Chondrocyte (in vitro differentiated cells): ENCODE measurements at places on chromosomes 4 and X. TPM values are rescaled to one million over a fixed set of nuclear protein-coding genes. Genes with fewer than 3 reads are reported as not detected.
A peak's percentile ranks its signal among the peaks of the same experiment; 100 is the strongest.

- H3K4me3 ChIP-seq = peak overlapping the region; percentile 89
- no peaks in the 10 kb centered on the region for H3K27me3 ChIP-seq
- peak overlapping the region; percentile 99 for H3K27ac ChIP-seq
- H3K36me3 ChIP-seq = peaks cover 7% of the 10 kb centered on the region
Measured at GRCh38 chr4:145099653-145100052, 1.5 kb downstream of the ABCE1 start.

GCNA gene
- total RNA-seq = 3.1 to 4.2 TPM (median 3.2 TPM) in 3 replicates

DNA sequence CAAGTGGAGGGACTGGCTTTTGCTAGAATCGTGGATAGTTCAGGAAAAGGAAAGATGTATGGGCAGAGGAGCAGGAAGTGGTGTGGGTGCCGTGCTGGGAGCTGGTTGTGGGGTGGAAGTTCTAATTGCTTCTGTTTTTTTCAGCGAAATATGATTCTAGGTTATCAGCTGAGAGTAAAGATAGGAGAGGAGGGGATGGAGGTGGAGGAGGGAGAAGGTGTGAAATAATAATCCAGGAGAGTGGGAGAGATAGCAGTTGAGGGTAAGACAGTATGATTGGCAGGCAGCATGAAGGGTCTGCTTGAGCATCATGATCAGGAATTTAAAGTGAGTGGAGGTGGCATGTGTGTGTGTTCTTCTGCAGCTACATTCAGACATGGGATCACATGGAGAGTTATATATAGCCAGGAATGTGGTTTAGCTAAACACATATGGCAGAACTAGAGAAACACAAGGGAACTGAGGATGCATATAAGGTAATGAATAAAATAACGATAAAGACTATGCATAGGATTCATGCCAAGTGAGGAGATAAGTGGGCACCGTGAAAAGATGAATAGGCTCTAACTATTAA lies 133.7 kb downstream of the ANK2 start:
- H3K27ac ChIP-seq = no peak overlapping the region
- H3K36me3 ChIP-seq = no peaks in the 10 kb centered on the region
- DNase-seq = no peak
- H3K4me3 ChIP-seq = no peak overlapping the region
- H3K27me3 ChIP-seq = no peaks in the 10 kb centered on the region

TMPRSS11F gene
- total RNA-seq = not detected in 3 replicates

DNA sequence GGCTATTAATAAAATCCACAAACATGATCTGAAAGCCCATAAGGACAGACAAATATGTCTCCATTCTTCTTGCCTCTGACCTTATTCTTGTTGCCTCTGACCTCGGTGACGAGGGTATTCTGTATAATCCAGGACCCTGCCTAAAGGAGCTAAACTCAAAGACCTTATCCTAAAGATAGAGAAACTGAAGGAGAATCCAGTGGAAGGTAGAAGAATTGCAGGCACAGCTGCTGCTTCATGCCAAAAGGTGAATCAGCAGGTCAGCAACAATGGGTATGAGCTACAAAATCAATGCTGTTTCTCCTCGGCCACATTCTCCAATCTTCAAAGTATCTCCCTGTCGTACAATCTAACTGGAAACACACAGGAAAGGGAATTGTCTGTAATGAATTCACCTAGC lies 71.4 kb downstream of the INTS6L start:
- no peaks in the 10 kb centered on the region for H3K4me1 ChIP-seq
- peaks cover 8% of the 10 kb centered on the region for H3K27me3 ChIP-seq
- H3K36me3 ChIP-seq = no peaks in the 10 kb centered on the region
- DNase-seq = no peak

GRCh38 chrX:57595381-57595811 lies 3.6 kb downstream of the ZXDB start:
- peaks cover 42% of the 10 kb centered on the region for H3K4me1 ChIP-seq
- H3K27me3 ChIP-seq = no peaks in the 10 kb centered on the region
- peak overlapping the region; percentile 76 for H3K27ac ChIP-seq
- H3K36me3 ChIP-seq = peaks cover 2% of the 10 kb centered on the region

GRCh38 chr4:16417198-16417597 lies 190.9 kb upstream of the TAPT1 start:
- peaks cover 11% of the 10 kb centered on the region for H3K4me1 ChIP-seq
- no peak overlapping the region for H3K27ac ChIP-seq
- DNase-seq = no peak
- H3K36me3 ChIP-seq = peaks cover 4% of the 10 kb centered on the region
- peaks cover 3% of the 10 kb centered on the region for H3K27me3 ChIP-seq

- H3K4me1 ChIP-seq = peaks cover 15% of the 10 kb centered on the region
- no peak overlapping the region for H3K27ac ChIP-seq
- no peaks in the 10 kb centered on the region for H3K27me3 ChIP-seq
- DNase-seq = no peak
- no peaks in the 10 kb centered on the region for H3K36me3 ChIP-seq
Measured at GRCh38 chrX:10906866-10907265, 204.3 kb upstream of the HCCS start.

DCHS2 gene
- total RNA-seq = 0.39 TPM in 1 of 3 replicates, not detected in the others

DNA sequence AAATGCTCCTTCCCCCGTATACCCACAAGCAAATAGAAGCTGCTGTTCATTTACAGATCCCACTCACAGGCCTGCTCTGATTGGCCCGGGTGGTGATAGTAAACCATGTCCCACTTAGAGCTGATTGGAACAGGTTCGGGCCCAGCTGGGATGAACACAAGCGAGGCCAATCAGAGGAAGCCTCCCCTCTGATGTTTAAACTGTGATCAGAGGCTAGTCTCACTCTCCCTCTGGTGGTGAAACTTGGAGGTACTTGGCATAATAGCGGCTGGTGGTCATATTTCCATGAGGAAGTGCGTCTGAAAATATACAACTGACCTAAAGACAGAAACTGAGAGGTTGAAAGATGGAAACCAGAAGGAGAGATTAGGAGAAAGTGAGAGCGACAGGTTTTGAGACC lies 51.5 kb upstream of the TRPC3 start:
- no peaks in the 10 kb centered on the region for H3K36me3 ChIP-seq
- H3K4me1 ChIP-seq = peaks cover 8% of the 10 kb centered on the region
- DNase-seq = no peak
- no peak overlapping the region for H3K4me3 ChIP-seq
- no peak overlapping the region for H3K27ac ChIP-seq

GRCh38 chr4:140738139-140738538 lies 18.0 kb downstream of the TBC1D9 start:
- no peak overlapping the region for H3K4me3 ChIP-seq
- no peaks in the 10 kb centered on the region for H3K36me3 ChIP-seq
- H3K27ac ChIP-seq = no peak overlapping the region
- no peak for DNase-seq
- H3K4me1 ChIP-seq = peaks cover 83% of the 10 kb centered on the region

DNA sequence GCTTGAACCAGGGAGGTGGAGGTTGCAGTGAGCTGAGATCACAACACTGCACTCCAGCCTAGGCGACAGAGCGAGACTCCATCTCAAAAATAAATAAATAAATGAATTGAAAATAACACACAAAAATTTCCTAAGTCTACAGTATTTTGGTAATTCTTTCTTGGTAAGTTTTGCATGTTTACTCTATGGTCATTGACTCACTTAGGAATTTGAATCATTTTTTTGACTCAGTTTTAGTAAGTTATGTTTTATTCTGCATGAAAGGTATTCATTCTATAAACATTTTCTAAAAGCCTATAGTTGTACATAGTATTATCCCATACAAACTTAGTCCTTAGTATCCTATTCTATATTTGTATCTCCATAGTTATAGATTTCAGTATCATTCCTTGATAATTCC lies 772.9 kb upstream of the SLIT2 start:
- no peaks in the 10 kb centered on the region for H3K27me3 ChIP-seq
- H3K4me1 ChIP-seq = peaks cover 6% of the 10 kb centered on the region
- no peak overlapping the region for H3K27ac ChIP-seq
- H3K36me3 ChIP-seq = no peaks in the 10 kb centered on the region
- no peak for DNase-seq
- no peak overlapping the region for H3K4me3 ChIP-seq

- peak; percentile 54 for DNase-seq
- no peaks in the 10 kb centered on the region for H3K4me1 ChIP-seq
- H3K36me3 ChIP-seq = no peaks in the 10 kb centered on the region
- H3K4me3 ChIP-seq = no peak overlapping the region
Measured at GRCh38 chrX:69222103-69223090, 57.1 kb upstream of the PJA1 start.

DNA sequence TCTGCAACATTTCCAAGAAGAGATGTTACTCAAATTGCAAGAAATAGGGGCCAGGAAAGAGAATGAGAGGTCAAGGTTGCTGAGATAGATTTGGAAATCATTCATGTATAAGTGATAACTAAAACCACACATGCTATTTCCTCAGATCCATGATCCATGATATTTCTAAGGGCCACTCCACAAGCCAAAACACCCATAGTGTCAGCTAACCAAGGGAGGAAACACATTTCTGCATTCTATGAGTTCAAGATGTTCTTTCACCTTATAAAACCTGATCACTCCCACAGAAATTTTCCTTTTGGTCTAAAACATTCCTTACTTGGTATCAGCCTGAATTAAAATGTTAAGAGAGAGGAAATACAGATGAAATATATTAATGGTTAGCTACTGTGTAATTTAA lies 47.2 kb downstream of the TBCK start:
- peaks cover 29% of the 10 kb centered on the region for H3K4me1 ChIP-seq
- no peaks in the 10 kb centered on the region for H3K36me3 ChIP-seq
- H3K27ac ChIP-seq = no peak overlapping the region
- H3K4me3 ChIP-seq = no peak overlapping the region

DNA sequence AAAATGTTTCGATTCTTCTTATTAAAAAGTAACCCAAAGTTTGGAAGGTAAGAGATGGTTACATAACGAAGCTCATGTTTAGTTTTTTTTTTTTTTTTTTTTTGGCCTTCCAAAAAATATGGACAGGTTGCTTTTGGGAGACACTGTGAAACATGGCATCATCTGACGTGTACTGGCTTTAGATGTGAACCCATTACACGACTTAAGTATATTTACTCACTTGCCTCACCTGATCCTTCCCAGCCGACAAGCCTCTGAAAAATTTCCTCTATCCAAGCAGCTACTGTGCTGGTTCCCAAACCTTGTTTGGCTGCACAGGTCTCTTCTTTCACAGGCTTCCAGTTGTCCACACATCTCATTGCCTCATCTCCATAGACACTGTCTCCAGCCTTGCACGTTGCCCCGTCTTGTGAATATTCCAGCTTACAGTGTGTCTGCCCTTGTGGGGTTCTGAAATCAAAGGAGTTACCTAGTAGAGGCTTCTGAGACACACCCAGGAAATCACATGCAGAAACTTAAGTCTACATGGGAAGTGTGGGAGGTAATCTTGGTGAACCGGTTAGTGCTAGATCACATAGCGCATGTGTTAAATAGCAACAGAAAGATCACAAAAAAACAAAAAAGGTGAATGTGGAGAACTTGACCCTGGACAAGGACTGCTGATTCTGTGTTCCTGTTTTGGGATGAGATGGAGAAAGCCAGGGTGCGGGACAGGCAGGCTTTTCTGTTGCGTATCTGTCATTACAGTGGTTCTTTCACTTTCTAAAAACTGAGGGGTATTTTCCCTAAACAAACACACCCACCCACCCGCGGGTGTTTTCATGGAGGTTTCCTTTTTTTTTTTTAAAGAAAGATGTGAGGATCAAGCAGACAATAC lies 328.6 kb downstream of the ARHGAP10 start:
- peak overlapping the region; percentile 37 for H3K27ac ChIP-seq
- H3K4me1 ChIP-seq = peaks cover 61% of the 10 kb centered on the region
- no peak overlapping the region for H3K4me3 ChIP-seq

PPP2R2C gene
- 0.10 to 0.94 TPM (median 0.13 TPM) in 3 replicates for total RNA-seq

DNA sequence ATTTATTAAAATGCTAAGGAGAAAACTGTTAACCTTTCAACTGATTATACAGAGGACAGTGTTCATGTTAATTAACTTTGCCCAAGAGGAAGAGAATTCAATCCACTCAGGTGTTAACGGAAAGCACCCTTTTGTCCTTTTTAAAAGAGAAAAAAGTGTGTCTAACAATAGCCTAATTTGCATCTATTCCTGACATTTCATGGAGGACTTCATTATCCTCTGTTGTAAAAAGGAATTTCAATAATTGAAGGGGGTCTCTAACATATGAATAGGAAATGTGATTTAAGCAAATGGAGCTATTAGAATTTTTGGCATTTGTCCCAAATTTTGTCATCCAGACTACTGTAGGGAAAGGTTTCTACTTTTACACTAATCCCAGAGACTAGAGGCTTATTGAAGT lies 44.6 kb upstream of the GC start:
- no peak for DNase-seq
- H3K36me3 ChIP-seq = no peaks in the 10 kb centered on the region
- H3K27ac ChIP-seq = no peak overlapping the region
- H3K27me3 ChIP-seq = peaks cover 15% of the 10 kb centered on the region
- H3K4me1 ChIP-seq = no peaks in the 10 kb centered on the region

GRCh38 chr4:186216465-186217024 lies 10.8 kb upstream of the KLKB1 start:
- H3K4me3 ChIP-seq = no peak overlapping the region
- H3K27me3 ChIP-seq = peaks cover 18% of the 10 kb centered on the region
- no peaks in the 10 kb centered on the region for H3K4me1 ChIP-seq
- no peak for DNase-seq

RADX gene
- 0.17 to 0.31 TPM in 2 of 3 replicates, not detected in the other for total RNA-seq

- DNase-seq = peak; percentile 96
- peak within 1 kb of the TSS; percentile 87 for H3K4me3 ChIP-seq
- H3K4me1 ChIP-seq = peaks cover 16% of the 10 kb centered on the region
Measured at GRCh38 chrX:130268449-130269170, at the start of gene ZNF280C. TSS of gene ZNF280C (minus strand) at chrX:130268899. CDS start at chrX:130260449, 8,450 bp downstream.

DNA sequence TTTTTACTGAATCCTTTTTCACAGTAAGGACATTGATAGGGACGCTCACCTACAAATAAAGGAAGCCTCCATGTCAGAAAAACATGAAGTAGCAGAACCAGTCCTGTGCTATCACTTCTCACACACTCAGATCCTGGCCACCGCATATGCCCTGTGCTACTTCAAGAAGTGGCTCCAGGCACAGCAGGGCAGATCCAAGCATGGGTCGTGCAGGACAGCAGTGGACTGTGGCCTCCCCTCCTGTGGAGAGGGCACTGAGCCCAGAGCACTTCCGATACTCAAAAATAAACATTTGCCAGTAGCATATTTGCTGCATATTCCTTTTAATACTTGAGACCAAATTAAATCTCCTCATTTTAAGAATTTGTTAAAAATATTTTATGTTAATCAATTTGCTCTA lies 167.9 kb downstream of the PRDM5 start:
- no peak for DNase-seq
- no peak overlapping the region for H3K27ac ChIP-seq
- peaks cover 7% of the 10 kb centered on the region for H3K4me1 ChIP-seq
- peaks cover 11% of the 10 kb centered on the region for H3K36me3 ChIP-seq

LEF1 gene
- 2.8 to 4.6 TPM (median 3.1 TPM) in 3 replicates for total RNA-seq

- H3K4me1 ChIP-seq = no peaks in the 10 kb centered on the region
- no peak overlapping the region for H3K4me3 ChIP-seq
- no peaks in the 10 kb centered on the region for H3K27me3 ChIP-seq
Measured at GRCh38 chr4:5783486-5783885, 72.5 kb downstream of the EVC start.

DNA sequence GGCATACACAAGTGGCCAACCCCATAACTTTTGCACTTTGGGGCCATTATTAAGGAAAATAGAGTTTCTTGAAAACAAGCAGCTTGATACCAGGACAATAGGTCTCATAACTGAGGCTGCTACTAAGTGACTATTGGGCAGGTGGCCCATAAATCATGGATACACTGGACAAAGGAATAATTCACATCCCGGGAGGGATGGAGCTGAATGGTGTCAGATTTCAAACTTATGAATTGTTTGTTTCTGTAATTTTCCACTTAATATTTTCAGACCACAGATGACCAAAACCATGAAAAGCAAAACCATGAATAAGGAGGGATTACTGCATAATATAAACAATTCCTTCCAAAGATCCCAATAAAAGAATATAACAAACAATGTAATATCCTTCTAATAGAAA lies 114.4 kb downstream of the WDFY3 start:
- peaks cover 15% of the 10 kb centered on the region for H3K36me3 ChIP-seq
- peaks cover 31% of the 10 kb centered on the region for H3K4me1 ChIP-seq
- H3K27me3 ChIP-seq = no peaks in the 10 kb centered on the region

ZAR1 gene
- not detected in 3 replicates for total RNA-seq
